ENCODE measurements at places on chromosomes 13 and 19. TPM values are rescaled to one million over a fixed set of nuclear protein-coding genes. Genes with fewer than 3 reads are reported as not detected.

GRCh38 chr13:114090476-114090875, 41.9 kb downstream of the RASA3 start:
- no peaks in the 10 kb centered on the region for H3K27me3 ChIP-seq
- H3K4me3 ChIP-seq, result no peak overlapping the region
- H3K36me3 ChIP-seq, result peaks cover 51% of the 10 kb centered on the region

DNA sequence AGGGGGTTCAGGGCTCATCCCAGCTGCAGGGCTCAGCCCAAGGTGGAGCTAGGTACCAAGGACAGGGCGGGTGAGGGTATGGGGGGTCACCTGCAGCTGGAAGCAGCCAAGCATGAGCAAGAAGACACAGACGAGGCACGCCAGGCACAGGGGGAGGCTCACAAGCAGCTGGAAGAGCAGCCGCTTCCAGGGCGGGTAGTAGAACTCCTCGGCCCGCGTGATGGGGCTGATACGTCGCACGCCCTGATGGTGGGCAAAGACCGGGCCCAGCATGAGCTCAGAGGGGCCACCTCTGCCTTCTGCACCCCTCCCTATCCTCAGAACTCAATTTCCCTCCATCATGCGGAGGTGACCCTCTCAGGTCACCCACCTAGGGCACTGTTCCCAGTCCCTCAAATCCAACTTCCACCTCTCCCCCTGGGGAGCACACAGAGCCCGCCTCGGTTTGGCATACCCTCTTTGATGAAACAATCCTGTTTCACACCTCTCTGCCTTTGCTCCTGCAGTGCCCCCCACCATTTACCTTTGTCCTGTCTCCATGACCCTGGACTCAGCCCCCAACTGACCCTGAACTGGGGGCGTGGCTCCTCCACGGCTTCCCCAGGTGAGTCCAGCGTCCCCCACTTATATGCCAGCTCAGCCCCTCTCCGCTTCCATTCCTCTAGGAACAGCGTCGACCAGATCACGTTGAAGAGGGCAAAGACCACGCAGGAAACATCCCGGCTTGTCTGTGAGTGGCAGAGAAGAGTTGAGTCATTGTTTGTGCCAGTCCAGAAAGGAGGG, 4.2 kb downstream of the ANO8 start:
- H3K4me3 ChIP-seq, result no peak overlapping the region
- no peaks in the 10 kb centered on the region for H3K27me3 ChIP-seq
- no peak for DNase-seq
- H3K27ac ChIP-seq, result no peak overlapping the region

DNA sequence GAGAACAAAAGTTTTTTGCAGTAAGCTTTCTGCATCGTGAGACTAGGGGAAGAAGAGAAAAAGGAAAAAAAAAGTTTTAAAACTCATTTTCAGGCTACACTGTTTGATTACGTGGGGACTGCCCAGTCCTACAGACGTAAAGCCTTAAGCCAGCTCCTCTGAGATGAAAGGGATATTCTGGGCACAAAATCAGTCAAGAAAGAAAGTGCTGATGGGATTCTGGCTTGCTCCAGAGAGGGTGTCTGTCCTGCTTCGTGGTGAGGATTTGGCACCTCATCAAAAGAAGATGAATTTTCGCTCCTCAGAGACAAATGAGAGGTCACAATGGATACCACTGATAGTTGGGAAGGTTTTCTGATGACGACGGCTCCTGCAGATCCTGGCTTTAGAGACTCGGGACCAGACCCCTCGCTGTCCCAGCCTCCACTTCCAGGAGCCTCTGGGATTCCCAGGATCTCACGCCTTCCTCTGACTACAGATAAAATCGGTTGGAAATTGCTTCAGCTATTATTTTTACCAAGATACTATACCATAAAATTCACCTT, 9.7 kb downstream of the TEX29 start:
- no peaks in the 10 kb centered on the region for H3K4me1 ChIP-seq
- peaks cover 5% of the 10 kb centered on the region for H3K36me3 ChIP-seq

DNA sequence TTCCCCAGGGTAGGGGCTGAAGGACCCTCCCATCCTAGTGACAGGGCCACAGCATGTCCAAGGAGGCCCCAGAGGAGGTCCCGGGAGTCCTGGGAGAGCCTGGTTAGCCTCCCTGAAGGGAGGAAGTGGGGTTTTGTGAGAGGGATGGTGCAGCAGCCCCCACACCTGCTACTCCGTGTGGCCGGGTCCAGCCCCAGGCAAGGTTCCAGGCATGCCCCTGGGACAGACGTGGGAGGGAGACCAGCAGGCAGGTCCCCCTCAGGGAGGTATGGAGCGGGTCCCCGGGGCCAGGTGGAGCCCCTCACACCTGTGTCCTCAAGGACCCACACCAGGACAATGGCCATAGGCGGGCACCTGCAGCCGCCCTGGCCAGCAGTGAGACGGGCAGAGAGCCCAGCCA, 1.9 kb upstream of the F7 start:
- H3K4me3 ChIP-seq, result no peak overlapping the region
- H3K27ac ChIP-seq, result no peak overlapping the region
- peaks cover 2% of the 10 kb centered on the region for H3K36me3 ChIP-seq
- no peak for DNase-seq
- no peaks in the 10 kb centered on the region for H3K4me1 ChIP-seq

DNA sequence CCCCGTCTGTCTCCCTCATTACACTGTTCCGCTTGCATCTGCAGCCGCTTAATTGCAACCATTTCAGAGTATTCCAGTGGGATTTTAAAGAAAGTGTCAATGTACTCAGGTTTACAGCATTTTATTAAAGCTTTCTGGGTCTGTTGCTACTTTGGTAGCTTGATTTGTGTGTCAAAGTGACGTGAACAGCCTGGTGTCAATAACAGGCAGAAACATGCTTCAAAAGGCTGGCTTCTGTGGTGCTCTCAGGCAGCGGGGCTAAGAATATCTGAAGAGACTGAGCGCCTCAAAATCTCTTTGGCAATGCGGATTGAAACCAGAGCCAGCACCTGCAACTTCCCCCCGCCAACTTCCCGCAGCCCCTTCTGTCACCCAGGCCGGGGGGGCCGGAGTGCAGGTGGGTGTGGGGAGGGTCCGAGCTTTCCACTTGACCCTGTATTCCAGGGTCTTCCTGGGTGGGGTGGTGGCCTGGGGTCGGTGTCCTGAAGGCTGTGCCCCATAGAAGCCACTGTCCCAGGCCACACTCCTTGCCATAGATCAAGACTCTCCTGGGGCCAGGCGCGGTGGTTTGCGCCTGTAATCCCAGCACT, 81.2 kb downstream of the KDM4B start:
- no peaks in the 10 kb centered on the region for H3K27me3 ChIP-seq
- peaks cover 2% of the 10 kb centered on the region for H3K4me1 ChIP-seq
- DNase-seq, result no peak

DNA sequence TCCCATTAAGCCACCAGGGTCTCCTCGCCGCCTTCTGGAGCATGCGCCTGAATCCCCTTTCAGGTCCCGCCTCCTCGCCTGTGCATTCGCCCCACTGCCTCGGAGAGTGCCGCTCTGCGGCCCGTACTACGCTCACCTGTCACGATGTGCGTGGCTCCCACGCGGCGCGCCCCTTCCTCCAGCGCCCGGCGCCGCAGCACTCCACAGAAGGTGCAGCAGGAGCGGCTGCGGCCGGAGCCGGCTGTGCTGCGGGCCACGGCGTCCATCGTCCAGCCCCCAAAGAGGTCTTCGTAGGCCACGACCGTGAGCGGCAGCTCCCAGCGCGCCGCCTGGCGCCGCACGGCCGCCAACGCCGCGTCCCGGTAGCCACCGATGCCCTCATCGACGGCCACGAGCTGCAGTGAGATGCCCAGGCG, 4.3 kb downstream of the CTU1 start:
- H3K27me3 ChIP-seq, result no peaks in the 10 kb centered on the region
- no peak for DNase-seq
- no peak overlapping the region for H3K4me3 ChIP-seq
- peaks cover 45% of the 10 kb centered on the region for H3K4me1 ChIP-seq
- H3K36me3 ChIP-seq, result peaks cover 44% of the 10 kb centered on the region
- no peak overlapping the region for H3K27ac ChIP-seq

GRCh38 chr13:35763782-35764123, 287.3 kb upstream of the MAB21L1 start:
- no peaks in the 10 kb centered on the region for H3K27me3 ChIP-seq
- H3K4me1 ChIP-seq, result no peaks in the 10 kb centered on the region
- DNase-seq, result no peak
- H3K36me3 ChIP-seq, result no peaks in the 10 kb centered on the region
- no peak overlapping the region for H3K4me3 ChIP-seq
- H3K27ac ChIP-seq, result no peak overlapping the region

GRCh38 chr19:5128251-5128935, 159.5 kb downstream of the KDM4B start:
- no peak overlapping the region for H3K4me3 ChIP-seq
- no peaks in the 10 kb centered on the region for H3K27me3 ChIP-seq
- H3K36me3 ChIP-seq, result peaks cover 4% of the 10 kb centered on the region
- no peak overlapping the region for H3K27ac ChIP-seq
- DNase-seq, result no peak

DNA sequence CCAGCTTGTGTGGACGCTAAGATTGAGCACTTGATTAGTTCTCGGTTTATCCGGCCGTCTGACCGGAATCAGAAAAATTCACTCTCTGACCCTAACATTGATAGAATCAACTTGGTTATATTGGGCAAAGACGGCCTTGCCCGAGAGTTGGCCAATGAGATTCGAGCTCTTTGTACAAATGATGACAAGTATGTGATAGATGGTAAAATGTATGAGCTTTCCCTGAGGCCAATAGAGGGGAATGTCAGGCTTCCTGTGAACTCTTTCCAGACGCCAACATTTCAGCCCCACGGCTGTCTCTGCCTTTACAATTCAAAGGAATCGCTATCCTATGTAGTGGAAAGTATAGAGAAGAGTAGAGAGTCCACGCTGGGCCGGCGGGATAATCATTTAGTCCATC, 59.6 kb downstream of the ARHGAP35 start:
- no peaks in the 10 kb centered on the region for H3K27me3 ChIP-seq
- H3K36me3 ChIP-seq, result peaks cover 39% of the 10 kb centered on the region
- no peak overlapping the region for H3K27ac ChIP-seq
- peaks cover 54% of the 10 kb centered on the region for H3K4me1 ChIP-seq
- no peak overlapping the region for H3K4me3 ChIP-seq

CCDC70 gene
- total RNA-seq, result not detected
